ENCODE measurements at places on chromosomes 5 and 9.

DNA sequence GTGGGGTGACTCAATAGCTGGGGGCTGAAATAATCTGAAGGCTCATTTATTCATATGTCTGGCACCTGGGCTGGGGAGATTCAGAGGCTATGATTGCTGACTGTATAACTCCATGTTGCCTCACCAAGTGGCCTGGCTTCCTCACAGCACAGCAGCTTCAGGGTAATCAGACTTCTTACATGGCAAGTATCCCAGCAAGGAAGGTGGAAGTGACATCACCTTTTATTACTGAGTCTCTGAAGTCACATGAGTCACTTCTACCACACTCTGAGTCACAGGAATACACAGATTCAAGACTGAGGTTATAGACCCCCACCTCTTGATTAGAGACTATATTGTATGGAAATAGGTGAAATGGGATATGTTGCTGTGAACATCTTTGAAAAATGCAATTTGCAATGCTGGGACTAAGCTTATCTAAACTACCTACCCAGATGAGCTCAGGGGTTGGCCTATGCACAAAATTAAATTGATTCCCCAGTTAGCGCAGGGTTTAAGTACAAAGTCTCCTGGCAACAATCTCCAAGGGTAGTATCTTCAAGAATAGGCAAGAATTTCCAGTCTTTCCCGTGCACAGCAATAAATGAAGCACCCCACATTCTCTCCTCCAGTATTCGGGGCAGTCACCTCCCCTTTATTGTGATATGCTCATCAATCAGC is 553.1 kb downstream of the LRRC70 start:
- no peak for DNase-seq

GRCh38 chr5:157269165-157269671 is 3.3 kb downstream of the CYFIP2 start:
- no peak for DNase-seq

DNA sequence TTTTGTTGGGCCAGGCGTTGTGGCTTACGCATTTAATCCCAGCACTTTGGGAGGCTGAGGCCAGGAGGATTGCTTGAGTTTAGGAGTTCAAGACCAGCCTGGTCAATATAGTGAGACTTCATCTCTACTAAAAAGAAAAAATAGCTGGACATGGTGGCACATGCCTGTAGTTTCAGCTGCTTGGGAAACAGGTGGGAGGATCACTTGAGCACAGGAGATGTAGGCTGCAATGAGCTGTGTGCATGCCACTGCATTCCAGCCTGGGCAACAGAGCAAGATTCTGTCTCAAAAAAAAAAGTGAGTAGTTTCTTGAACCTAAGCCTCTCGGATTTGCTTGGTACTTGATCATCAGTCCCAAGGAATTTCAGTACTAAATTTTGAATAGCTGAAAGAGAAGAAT is 26.9 kb downstream of the G3BP1 start:
- no peak for DNase-seq

DNA sequence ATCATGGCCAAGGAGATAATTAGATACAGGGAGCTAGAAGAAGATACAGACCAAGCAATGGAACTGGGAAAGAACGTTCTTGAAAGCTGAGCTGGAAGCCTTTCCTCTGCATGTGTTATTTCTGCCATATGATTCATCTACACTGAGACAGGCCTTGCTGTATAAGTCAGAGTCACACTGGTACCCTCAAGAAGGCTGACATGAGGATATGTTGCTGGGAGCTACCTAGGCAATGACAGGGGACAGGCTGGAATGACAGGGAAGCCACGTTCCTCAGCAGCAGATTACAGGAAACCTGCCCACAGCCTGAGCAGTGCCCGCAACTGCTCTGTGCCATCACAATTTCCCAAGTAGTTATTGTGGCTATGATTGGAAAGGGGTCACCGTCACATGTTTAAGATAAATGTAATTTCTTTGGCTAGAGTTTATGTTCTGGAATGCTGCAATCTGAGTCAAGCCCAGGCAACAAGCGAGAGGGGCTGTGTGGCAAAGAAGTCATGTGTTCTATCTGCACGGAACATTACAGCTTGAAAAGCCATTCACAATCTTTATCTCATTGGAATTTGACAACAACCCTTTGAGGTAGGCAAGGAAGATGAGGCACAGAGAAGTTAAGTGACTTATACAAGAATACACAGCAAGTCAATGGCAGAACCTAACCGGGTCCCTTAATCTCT is 108.2 kb downstream of the TTLL11 start:
- DNase-seq, result peak; percentile 60

- no peak for DNase-seq
Measured at GRCh38 chr9:8143677-8144076, 344.1 kb upstream of the DMAC1 start.

- no peak for DNase-seq
Measured at GRCh38 chr5:154863291-154864080, 5.1 kb downstream of the CNOT8 start.

DNA sequence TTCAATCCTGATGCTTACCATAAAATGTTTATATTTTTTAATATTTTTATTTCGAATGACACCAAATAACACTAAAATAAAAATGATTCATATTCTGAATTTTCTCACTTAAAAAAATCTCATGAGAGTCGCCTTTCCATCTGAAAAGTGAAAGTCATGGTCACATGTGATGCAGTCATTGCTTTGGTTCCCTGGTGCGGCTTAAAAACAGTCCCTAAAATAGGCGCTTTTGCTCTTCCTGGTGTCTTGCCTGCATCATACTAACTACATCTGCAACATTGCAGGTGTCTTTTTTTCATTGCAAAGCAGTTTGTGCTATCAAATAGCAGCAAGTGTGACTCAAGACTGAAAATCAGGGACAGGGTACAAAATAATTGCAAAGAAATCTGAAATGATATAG is 185.2 kb upstream of the NREP start:
- no peak for DNase-seq

DNA sequence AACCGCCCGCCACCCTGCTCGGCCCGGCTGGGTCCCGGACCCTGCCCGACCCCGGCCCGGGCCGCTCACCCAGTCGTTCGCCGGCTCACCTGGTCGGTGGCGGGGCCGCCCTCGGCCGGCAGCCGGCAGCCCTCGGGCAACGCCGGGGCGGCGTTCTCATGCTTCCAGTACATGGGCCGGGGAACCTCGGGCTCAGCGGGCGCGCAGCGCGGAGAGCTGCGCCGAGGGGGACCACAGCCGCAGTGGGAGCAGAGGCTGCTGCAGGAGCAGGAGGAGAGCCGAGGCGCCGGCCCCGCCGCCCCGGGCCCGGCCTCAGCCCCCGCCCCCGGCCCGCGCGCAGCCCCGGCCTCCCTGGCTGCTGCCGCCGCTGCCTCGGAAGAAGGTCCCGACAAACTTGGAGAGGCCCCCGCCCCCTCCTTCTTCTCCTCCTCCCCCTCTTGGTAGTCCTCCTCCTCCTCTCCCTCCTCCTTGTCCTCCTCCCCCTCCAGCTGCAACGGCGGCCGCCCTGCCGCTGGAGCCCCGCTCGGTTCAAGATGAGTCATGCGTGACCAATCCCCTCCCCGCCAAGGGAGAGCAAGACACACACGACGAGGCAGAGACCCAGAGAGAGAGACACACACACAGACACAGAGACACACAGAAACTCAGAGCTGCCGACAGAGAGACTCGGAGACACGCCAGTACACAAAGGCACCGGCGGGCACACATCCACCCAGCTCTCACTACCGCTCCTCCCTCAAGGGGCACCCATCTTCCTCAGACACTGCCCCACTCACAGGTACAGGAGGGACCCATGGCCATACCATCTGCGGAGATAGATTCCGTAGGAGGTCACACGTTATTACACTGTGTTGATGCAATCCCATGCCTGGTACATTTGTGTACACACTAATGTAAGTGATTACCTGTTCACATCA is at the start of gene LHX6:
TSS of gene LHX6 (minus strand) at position 390 of the 917 bp plus-strand sequence. CDS start at position 173, 217 bp downstream.
- DNase-seq, result no peak

- no peak for DNase-seq
Measured at GRCh38 chr5:119276978-119277377, 78.8 kb upstream of the TNFAIP8 start.

- no peak for DNase-seq
Measured at GRCh38 chr5:79963261-79964061, 27.6 kb downstream of the MTX3 start.

DNA sequence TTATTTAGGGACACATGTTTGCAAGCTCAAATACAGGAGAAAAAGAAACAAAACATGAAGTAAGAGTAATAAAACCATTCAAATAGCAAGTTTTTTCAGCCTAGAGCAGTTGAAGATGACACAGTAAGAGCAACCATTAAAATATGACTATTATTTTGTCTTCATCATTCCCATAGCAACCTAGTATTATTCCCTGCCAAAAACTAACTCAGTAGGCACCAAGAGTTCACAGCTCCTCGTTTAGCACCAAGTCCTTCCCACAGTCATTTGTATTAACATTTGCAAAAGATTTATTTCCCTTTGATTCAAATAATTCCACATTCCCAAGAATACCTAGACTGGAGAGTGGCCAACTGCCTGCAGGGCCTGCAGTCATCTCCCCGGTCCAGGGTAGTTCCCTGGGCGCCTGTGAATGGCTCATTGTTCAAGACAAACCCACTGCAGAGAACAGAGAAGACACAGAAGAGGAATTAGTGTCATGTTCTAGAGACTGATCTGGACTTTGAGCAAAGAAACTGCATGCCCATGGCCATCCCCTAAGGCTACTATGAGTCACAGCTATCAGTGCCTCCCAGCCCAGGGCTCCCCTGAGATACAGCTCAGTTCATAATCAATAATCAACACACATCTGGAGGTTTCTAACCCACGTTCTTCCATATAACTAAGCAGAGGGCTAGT is 139.1 kb upstream of the MAP3K1 start:
- DNase-seq, result no peak

DNA sequence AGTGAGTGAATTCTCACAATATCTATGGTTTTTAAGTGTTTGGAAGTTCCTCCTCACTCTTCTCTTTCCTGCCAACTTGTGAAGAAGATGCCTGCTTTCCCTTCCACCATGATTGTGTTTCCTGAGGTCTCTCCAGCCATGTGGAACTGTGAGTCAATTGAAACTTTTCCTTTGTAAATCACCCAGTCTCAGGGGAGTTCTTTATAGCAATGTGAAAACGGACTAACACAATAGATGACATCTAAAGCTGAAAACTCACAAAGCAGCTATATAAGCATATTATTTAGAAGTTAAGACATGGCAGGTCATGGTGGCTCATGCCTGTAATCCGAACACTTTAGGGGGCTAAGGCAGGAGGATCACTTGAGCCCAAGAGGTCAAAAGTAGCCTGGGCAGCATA is 130.2 kb downstream of the ARRDC3 start:
- no peak for DNase-seq

- no peak for DNase-seq
Measured at GRCh38 chr5:60520451-60521227, 179.3 kb downstream of the DEPDC1B start.

DNA sequence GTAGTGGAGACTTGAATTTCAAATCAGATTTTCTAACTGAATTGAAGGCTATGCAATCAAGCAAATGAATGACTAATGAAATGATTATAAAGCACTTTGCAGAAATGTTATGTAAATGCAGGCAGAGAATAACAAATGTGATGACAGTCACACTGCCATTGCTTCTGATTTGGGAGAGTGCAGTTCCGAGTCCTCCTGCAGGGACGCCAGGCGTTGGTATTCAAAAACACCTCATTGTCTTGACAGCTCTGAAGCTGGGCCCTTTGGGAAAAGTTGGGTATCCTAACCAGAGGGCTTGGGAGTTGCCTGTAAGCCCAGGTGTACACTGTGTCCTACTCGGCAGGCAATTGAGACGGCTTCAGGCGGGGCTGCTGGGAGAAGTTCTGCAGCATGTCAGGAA is 57.9 kb downstream of the C5orf15 start:
- no peak for DNase-seq

- no peak for DNase-seq
Measured at GRCh38 chr9:110029956-110030480, 177.9 kb downstream of the C9orf152 start.

GRCh38 chr5:141982626-141983025 is 13.7 kb downstream of the RNF14 start:
- DNase-seq, result no peak

GRCh38 chr9:32783168-32783891 is at the start of gene TMEM215:
TMEM215 (plus strand) TSS chr9:32783540; CDS start chr9:32784184, 644 bp downstream.
- DNase-seq, result no peak

- no peak for DNase-seq
Measured at GRCh38 chr5:67073045-67073680, 123.4 kb downstream of the CD180 start.

DNA sequence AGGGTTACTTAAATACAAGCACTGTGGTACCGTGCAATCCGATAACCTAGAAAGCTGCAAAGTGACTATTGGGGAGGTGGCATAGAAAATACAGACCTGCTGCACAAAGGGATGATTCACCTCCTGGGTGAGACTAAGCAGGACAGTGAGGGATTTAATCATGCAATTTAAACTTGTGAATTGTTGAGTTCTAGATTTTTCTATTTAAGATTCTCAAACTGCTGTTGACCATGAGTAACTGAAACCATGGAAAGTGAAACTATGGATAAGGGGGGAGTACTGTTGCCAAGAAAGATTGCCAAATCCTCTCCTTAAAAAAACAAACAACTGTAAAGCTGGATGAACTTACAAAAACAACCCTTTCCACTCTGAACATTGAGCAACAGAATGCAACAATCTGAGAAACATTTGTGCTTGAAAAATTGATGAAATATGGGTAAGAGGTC is 61.5 kb upstream of the NUDT12 start:
- peak; percentile 5 for DNase-seq

DNA sequence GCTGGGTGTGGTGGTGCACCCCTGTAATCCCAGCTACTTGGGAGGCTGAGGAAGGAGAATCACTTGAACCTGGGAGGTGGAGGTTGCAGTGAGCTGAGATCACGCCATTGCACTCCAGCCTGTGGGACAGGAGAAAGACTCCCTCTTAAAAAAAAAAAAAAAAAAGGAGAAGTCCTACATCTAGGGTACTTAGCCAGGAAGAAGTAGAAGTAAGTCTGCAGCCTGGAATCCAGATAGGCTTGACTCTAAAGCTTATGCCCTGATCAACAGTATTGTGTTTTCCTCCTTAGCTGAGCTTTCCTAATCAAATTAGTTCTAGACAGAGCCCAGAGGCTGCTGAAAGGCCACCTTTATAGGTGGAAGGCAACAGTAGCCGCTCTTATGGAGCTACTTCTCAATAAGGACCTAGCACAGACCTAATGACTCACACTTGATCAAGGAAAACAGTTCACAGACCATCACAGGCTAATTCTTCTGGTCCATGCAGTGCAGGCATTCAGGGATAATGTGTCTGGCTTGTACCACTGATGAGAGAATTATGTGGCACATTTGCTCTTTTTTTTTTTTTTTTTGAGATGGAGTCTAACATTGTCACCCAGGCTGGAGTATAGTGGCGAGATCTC is 105.5 kb upstream of the KLF4 start:
- no peak for DNase-seq

DNA sequence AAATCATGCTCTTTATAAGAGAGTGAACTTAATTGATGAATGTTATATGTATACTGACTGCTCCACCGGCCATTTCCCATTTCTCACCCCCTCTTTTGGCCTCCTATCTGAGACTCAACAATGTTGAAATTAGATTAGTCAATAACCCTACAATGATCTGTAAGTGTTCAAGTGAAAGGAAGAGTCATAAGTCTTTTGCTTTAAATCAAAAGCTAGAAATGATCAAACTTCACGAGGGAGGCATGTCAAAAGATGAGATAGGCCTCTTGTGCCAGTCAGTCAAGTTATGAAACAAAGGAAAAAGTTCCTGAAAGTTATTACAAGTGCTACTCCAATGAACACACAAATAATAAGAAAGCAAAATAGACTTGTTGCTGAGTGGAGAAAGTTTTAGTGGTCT is 83.1 kb downstream of the NLN start:
- DNase-seq, result no peak

- DNase-seq, result no peak
Measured at GRCh38 chr5:145852990-145853389, 17.8 kb upstream of the PRELID2 start.
